ENCODE measurements at places on chromosomes 12 and 14. TPM values are rescaled to one million over a fixed set of nuclear protein-coding genes. Genes with fewer than 3 reads are reported as not detected.

DNA sequence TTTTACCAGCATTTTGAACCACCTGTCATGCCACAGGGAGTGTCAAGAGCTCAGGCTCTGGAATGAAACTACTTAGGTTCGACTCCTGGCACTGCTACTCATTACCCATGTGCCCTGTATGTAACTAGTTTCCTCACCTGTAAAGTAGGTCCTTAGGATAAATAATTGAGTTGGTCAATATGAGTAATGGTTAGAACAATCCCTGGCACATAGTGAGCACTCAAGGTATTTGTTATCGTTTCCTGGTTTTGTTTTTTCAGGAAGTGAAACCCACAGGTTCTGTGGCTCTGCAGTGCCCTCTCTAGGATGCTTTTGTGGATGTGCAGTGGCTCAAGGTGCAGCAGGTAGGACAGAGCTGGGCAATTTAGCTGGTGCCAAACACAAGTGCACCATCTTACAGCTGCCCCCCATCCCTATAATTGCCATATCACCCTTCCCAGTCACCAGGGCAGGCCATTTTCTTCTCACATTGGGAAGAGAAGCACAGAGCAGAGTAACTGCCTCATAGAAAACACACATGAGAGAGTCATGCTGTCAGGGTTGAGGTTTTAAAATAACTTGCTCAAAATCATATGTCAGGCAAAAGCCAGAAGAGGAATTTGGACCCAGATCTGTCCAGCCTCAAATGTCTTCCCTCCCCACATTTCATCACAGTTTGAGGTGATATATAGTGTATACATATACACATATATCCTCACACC lies 297.5 kb downstream of the RPAP3 start:
- no peak overlapping the region for H3K27ac ChIP-seq
- DNase-seq, result peak; percentile 42
- H3K27me3 ChIP-seq, result no peaks in the 10 kb centered on the region
- H3K36me3 ChIP-seq, result no peaks in the 10 kb centered on the region
- no peak overlapping the region for H3K4me3 ChIP-seq

- no peaks in the 10 kb centered on the region for H3K27me3 ChIP-seq
- no peak overlapping the region for H3K4me3 ChIP-seq
- no peak overlapping the region for H3K27ac ChIP-seq
- no peaks in the 10 kb centered on the region for H3K36me3 ChIP-seq
- DNase-seq, result no peak
These were observed 83.2 kb downstream of the DHRS2 start for GRCh38 chr14:23719225-23719985.

GRCh38 chr12:3145033-3145432 lies 67.9 kb downstream of the TSPAN9 start:
- no peak overlapping the region for H3K27ac ChIP-seq
- no peaks in the 10 kb centered on the region for H3K4me1 ChIP-seq
- no peaks in the 10 kb centered on the region for H3K36me3 ChIP-seq
- no peak for DNase-seq

DNA sequence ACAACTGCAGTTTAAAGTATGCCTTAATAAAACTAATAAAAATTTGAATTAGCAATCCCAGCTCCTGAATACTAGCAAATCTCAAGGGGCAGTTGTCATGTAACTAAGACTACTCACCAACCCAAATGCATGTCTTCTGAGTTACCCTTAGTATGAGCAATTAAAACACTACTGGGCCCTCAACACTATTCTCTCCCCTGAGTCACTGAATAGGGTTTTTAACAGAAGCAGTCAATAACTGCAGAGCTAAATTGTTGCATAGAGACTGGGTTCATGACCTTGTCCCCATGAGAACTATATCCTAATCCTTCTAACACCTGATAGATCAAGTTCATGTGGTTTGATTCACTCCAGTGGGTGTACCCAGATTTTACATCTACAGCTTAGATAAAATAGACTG lies 38.8 kb downstream of the MDM1 start:
- no peaks in the 10 kb centered on the region for H3K27me3 ChIP-seq
- DNase-seq, result no peak
- no peaks in the 10 kb centered on the region for H3K4me1 ChIP-seq
- no peak overlapping the region for H3K27ac ChIP-seq

GRCh38 chr12:88420457-88420856 lies 159.8 kb downstream of the KITLG start:
- no peak for DNase-seq
- no peaks in the 10 kb centered on the region for H3K36me3 ChIP-seq
- no peaks in the 10 kb centered on the region for H3K27me3 ChIP-seq
- H3K4me1 ChIP-seq, result no peaks in the 10 kb centered on the region

DNA sequence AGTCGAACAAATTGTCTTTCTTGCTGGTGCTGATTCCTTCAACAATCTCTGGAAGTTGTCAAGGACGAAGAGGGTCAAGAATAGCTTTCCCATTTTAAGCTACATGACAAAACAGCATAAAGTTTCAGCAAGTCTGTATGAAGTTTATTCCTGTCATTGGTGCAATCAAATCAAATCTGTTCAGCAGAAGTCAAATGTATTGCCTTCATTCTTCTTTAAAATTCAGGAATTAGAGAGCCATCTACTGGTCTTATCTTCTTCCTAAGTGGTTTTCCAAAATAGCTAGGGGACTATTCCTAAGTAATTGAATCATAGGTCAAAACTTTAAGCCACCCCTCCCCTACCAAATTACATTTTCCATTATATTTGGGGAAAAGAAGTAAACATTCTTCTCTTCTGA lies 990.2 kb downstream of the GALC start:
- H3K27me3 ChIP-seq, result no peaks in the 10 kb centered on the region
- no peak overlapping the region for H3K27ac ChIP-seq
- H3K36me3 ChIP-seq, result no peaks in the 10 kb centered on the region
- no peak for DNase-seq
- no peak overlapping the region for H3K4me3 ChIP-seq

- H3K27ac ChIP-seq, result no peak overlapping the region
- no peaks in the 10 kb centered on the region for H3K4me1 ChIP-seq
- no peaks in the 10 kb centered on the region for H3K36me3 ChIP-seq
- no peak overlapping the region for H3K4me3 ChIP-seq
- no peak for DNase-seq
These were observed 97.6 kb upstream of the DIO3 start for GRCh38 chr14:101463566-101464171.

P3H3 gene
- not detected for polyA plus RNA-seq

KRT86 gene
- polyA plus RNA-seq, result not detected
